ENCODE measurements at places on chromosomes 3 and 15.

DNA sequence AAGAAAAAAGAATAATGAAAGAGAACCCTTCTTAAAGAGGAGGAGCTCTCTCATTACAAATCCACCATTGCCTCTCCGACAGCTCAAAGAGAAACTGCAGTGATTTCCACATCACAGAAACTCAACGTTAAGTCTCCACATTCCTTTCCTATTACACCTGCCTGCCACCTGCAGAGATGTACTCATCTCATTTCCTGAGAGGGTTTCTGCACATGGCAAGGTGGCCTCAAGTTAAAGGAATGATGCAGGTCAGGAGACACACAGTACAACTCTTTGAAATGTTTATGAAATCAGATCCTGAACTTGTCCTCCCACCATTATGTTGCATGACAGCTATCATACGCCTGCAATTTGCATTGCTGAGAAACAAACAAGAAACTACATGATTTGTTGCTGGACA, 458.4 kb upstream of the ADAMTS9 start:
- DNase-seq: no peak

DNA sequence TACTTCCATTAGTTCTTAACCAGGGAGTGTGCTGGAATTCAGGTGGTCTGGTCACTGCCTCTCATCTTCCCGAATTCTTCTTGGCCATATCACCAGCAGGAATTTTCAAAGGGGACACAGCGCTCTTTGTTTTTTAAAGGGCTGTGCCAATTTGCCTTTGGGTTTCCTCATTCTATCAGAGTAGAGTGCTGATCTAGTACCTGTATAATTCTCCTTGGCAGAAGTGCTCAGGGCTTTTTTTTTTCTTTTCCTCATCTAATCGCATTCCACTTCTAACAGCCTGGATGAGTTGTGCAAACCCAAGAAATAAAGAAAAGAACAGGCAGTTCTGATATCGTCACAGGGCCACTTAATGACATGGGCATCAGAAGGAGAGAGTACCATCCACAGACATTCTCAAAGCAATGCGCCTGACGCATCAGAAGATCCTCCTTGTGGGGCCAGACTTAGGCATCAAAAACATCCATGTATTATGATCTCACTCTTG, 121.0 kb downstream of the ASB7 start:
- DNase-seq: no peak

GRCh38 chr15:57385923-57386390, 9.7 kb downstream of the CGNL1 start:
- DNase-seq: no peak

- no peak for DNase-seq
These were observed 82.0 kb upstream of the MYRIP start for GRCh38 chr3:39727415-39727814.

DNA sequence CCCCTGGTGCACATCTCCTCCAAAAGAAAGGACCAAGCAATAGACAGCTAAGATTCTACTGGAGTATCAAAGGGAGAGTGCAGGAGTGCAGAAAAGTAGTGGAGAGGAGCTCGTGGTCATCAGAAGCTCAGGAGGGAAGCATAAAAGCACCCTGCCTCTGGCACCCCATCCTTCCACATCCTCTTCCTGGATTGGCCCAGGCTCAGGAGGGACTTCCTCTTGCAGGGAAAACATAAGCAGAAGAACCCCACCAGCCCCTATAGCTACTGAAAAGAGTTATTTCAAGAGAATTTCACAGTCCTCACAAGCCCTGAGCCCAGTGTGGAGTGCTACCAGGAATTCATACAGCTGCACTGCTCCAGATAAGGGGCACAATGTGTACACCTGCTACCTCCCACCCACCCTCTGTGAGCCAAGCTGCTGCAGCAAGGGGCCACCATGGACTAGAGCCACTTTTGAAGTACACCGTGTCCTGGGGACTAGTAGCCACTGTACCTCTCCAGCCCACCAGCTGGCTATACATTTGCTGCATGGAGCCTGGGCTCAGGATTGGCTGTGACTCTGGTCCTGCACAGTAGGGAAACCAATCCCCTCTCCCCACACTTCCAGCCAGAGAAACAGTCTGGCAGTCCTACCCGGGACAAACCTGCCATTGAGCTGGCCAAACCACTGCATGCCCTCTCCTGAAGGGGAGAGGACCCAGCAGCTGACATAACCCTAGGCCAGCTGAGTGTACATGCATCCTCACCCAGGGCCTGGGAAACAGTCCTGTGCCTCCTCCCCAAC, 43.0 kb downstream of the CD200R1 start:
- DNase-seq: no peak

GRCh38 chr3:126023390-126023789, 54.4 kb downstream of the ROPN1B start:
- DNase-seq: no peak

DNA sequence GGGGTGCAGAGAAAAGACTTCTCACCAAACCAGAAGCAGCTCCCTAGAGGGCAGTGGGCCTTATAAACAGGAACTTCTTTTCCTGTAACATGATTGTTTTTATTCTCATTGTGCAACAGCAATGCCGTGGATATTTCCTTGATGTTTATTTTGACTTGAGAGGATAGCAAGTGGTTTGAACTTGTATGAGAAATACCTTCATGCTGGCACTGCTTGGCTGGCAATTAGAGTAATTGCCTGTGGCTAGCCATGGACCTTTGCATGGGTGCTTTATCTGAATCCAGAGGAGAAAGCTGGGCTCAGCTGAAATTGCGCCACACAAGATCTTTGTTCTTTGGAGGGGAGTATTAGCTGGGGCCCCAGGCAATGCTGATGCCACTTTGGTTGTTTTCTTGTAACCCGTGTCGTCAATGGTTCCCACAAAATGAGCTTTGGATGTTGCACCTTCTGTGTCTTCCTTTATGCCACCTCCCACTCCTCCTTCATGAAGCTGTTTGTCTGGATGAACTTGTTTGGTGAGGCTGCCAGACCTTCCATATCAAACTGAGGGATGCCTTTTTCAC, 37.9 kb downstream of the CMTM8 start:
- no peak for DNase-seq

DNA sequence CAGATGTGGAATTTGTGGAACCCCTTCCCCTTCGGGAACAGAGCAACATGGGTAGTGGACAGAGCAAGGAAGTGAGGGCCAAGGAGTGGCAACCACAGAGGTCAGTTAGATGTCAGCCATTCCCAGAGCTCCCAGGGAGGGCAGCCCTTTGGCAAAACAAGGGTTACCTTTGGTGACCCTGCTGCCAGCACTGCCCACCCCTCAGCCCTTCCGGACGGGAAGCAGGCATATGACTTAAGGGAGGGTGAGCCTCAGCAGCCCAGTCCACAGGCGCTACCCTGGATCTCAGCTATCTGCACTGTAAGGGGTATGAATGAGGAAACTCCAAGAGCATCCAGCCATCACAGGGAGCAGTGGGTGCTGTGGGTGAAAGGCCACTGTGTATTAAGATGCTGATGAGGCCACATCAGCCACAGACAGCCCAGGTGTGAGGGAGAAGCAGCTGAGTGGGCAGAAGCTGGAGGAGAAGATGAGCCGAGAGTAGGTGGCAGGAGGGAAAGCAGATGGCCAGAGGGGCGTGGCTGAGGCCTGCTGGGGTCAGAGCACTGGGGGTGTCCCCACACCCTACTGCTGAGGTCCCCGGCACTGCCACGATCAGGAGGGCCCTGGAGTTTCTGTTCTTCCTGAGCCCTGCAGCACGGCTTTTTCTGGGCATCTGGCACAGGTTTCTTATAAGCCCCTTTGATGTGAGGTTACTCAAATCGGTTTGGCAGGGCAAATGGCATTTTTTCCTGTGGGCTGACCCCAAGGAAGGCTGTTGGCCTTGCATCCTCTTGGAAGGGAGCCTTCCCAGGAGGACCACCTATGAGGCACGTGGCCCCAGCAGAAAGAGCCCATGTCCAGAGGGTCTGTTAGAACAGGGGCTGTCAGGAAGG, 6.2 kb downstream of the PLA2G4D start:
- DNase-seq: no peak

DNA sequence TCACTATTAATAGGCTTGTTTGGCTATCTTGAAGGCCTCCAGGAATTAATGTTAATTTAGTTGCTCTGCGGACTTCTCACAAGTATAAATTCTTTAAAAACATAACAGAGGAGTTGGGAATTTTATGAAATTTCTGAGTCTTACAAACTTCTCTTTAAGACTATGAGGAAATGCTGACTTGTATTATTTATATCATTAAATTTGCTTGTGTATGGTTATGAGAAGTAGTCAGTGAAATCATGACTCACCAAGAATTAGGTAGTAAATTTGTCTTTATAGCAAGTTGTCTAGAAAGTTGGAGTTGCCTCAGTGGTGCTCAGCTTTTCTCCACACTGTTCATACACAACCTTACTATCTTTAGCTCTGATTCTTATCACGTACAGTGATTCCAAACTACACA, 26.5 kb downstream of the PHLDB2 start:
- no peak for DNase-seq

DNA sequence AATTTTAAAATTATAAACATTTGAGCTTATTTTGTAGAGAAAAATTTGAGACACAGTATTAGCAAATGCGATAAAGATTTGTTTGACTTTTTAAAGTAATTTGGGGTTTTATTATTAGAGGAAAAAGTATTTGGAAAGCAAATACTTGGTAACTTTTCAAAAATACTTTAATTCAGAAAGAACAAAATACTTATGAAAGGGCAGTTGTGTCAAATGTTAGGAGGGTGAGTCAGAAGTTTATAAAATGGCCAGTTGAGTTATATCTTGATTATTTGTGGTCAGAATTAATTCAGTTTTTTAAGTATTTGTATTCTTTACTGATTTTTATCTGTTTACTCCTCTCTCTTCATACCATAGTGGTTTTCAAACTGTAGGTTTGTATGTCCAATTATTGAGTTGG, 12.1 kb downstream of the LACTB start:
- DNase-seq: no peak

GRCh38 chr3:110905121-110905520, 166.5 kb upstream of the NECTIN3 start:
- no peak for DNase-seq

DNA sequence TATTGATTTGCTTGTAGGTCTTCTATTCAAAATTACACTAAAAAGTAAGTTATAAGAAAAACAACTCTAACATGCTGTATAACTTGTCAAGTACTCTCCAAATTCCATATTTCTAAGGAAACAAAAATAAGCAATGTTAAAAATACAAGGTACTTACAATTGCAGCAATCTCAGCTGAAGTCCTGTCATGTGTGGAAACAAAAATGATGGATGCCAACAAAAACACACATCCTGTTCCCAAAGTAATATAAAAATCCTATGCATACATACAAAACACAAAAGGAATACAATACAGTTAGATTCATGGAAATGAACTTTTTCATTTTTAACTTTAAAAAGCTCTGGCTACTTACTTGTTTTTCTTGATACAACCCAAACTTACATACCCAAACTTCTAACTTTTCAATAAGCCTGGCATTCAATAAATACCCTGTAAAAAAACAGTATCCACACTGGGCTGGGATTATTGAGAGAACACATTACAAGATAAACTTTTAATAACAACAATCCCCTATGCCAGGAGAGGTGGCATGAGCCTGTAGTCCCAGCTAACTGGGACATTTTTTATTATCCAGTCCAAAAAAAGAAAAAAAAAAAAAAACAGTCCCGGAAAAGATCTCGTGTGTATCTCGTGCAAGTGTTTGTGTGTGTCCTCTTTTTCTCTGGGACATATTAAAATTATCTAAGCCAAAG, 14.7 kb downstream of the CMTM6 start:
- no peak for DNase-seq

- DNase-seq: no peak
These were observed 12.1 kb downstream of the NR2F2 start for GRCh38 chr15:96342406-96343112.

DNA sequence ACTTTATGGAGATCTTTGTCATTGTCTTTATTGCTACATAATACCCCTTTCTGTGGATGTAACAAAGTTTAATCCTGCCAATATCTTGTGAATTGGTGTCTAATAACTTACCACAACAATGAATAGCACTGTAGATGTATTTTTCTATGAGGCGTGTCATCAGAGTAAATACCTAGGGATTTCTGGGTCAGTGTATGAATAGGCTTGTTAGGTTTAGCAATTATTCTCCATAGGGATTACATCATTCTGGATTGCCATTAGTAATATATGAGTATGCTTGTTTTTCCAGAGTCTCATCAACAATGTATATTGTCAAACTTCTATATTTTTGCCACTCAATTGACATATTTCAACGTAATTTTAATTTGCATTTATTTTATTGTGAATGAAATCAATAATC, 67.9 kb downstream of the UNC13C start:
- no peak for DNase-seq

GRCh38 chr3:134881305-134881704, 86.2 kb downstream of the EPHB1 start:
- no peak for DNase-seq

DNA sequence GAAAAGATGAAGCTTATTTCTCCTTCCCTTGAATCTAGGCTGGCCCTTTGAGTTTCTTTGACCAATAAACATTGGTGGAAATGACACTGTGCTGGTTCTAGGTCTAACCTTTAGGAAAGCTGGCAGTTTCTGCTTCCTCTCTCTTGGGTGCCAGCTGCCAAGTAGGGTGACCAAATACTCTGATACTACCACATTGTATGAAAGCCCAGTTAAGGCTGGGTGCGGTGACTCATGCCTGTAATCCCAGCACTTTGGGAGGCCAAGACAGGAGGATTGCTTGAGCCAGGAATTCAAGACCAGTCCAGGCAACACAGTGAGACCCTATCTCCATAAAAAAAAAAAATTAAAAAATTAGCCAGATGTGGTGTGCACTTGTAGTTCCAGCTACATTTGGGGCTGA, 320.7 kb downstream of the ZNF621 start:
- DNase-seq: no peak

DNA sequence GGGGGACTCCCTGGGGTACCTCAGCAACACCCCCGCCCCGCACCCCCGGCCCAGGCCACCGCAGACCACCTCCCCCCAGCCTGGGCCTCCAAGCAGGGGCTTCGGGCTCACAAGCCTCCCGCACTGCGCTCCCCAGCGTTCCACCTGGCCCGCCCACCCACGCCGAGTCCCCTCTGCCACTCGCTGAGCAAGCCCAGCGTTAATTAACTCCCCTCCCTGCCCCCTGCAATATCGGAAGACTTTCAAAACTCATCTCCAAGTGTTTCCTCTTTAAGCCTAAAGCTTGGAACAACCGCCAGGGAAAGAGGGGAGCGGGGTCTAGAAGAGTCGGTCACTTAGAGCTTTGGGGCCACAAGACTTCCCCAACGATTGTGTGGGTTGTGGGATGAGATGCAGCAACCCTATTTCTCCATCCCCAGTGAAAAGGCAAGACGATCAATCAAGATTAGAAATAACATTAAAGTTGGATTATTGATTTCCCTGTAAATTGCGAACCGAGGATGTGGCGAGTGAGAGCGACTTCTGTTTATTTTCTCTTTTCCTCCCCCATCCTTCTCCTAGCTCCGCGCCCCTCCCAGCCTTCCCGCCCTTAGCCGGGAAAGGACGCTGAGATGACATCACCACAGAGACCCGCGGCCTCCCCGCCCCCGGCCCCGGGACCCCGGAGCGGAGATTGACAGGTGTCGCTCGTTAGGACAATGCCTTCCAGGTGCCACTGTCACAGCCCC, 30.2 kb downstream of the NR2F2 start:
- no peak for DNase-seq
